ENCODE measurements at places on chromosomes 5 and 9.

GRCh38 chr5:74446725-74447241 lies 193.7 kb downstream of the ENC1 start:
- no peak for DNase-seq

GRCh38 chr5:45110399-45110798 lies 301.7 kb downstream of the MRPS30 start:
- no peak for DNase-seq

GRCh38 chr9:36988848-36989247 lies 45.2 kb downstream of the PAX5 start:
- DNase-seq: no peak

- DNase-seq: peak; percentile 81
Measured at GRCh38 chr9:118577121-118577520, 792.1 kb downstream of the BRINP1 start.

GRCh38 chr9:131253891-131254491 lies 22.3 kb downstream of the FAM78A start:
- peak; percentile 25 for DNase-seq

DNA sequence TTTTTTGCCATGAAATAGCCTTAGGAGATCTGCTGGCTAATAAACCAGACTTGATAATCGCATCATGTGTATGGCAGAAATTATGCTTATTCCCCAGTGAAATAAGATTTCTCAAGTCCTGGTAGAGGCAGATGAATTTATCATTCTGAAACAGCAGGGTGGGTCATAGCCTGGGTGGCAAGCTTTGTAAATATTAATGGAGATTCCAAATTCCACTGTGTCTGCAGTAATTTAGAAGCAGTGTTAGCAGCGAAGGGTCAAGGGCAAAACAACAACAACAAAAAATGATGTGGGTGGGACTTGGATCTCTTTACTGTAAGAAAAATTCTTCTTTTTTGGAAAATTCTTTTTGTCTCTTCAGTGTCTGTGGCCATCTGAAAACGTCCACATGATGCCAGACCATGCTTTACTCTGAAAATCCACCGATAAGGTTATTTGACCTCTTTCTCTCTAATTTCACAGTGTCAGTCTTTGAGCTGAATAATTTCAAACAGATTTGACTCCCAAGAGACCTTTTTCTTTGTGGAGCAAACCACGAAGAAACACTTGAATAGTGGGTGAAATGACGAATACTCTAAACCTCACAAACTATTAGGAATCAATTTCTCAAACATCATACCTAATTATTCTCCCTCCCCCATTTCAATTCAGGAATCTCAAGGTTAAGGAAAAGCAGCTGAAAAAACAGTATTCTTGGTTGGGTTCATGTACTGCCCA lies 106.0 kb upstream of the RPS23 start:
- no peak for DNase-seq

GRCh38 chr5:150294551-150295071 lies 5.0 kb upstream of the CAMK2A start:
- no peak for DNase-seq
